ENCODE measurements at places on chromosomes 4 and X.

- no peak for DNase-seq
Observed at GRCh38 chrX:124256216-124256615, 76.2 kb upstream of the TEX13D start.

- peak; percentile 61 for DNase-seq
Observed at GRCh38 chr4:140861359-140862176, 105.4 kb upstream of the TBC1D9 start.

DNA sequence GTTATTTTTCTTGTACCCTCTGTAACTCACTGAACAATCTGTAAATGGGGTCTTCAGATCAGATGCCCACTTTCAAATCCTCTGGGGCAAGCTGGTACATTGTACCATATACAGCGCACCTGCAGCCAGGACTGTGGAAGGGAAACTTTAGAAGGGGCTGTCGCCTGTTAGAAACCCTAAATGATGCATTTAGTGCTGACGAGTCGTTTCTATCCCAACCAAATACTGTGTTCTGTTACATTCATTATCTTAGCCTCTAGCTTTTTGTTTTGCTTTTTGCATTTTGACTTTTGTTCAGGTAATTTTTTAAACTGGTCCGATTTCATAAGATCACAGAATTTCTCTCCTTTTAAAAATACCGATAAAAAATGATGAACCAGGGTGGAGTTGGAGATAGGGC is 66.4 kb upstream of the AGA start:
- DNase-seq, result no peak

DNA sequence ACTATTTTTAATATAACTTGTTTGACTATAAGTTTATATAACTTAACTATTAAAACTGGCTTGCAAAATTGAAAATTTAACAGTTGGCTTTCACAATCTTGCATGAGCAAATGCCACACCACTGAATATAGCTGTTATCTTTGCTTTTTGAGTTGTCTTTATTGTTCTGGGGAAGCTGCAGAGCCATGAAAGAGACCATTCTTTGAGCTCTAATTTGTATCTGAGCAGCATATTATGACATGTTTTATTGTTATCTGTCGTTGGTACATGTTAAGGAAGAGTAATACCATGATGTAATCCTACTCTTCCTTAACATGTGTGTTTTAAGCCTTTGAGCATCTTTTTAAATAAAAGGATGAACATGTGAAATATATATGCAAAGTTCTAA is 97.1 kb upstream of the ANK2 start:
- DNase-seq, result no peak
